ENCODE measurements at places on chromosomes 1 and 21.

GRCh38 chr1:230915078-230915477 is 46.8 kb upstream of the C1orf198 start:
- DNase-seq: no peak
- no peaks in the 10 kb centered on the region for H3K4me1 ChIP-seq
- H3K4me3 ChIP-seq: no peak overlapping the region
- H3K27ac ChIP-seq: no peak overlapping the region

GRCh38 chr1:96967311-96967710 is 245.7 kb downstream of the PTBP2 start:
- no peak overlapping the region for H3K27ac ChIP-seq
- H3K4me1 ChIP-seq: no peaks in the 10 kb centered on the region
- no peak for DNase-seq

- H3K27me3 ChIP-seq: no peaks in the 10 kb centered on the region
- H3K4me1 ChIP-seq: peaks cover 38% of the 10 kb centered on the region
- no peak overlapping the region for H3K27ac ChIP-seq
- H3K4me3 ChIP-seq: no peak overlapping the region
- peaks cover 4% of the 10 kb centered on the region for H3K36me3 ChIP-seq
Observed at GRCh38 chr1:64901663-64902062, 64.7 kb downstream of the JAK1 start.

- no peaks in the 10 kb centered on the region for H3K27me3 ChIP-seq
- no peak overlapping the region for H3K4me3 ChIP-seq
- peak; percentile 20 for DNase-seq
- H3K27ac ChIP-seq: peak overlapping the region; percentile 67
Observed at GRCh38 chr1:41728403-41729202, 190.1 kb downstream of the HIVEP3 start.

DNA sequence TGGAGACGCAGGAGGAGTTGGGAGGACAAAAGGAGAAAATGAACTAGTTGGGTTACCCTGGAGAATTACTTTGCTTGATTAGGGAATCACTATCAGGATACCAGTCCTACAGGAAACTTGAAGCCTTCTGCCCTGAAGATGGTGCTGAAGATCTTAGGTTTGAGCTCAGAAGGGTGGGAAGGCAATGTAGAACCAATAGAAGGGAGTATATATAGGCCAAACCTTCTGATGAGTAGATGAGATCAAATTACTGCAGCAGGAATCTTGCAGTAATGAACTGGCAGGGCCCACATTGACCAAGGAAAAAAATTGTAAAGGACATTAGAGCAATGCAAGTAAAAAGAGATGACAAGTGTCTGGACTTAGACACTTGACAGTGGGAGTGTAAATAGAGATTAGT is 116.3 kb upstream of the CACYBP start:
- H3K27me3 ChIP-seq: no peaks in the 10 kb centered on the region
- DNase-seq: no peak
- H3K36me3 ChIP-seq: no peaks in the 10 kb centered on the region
- H3K4me1 ChIP-seq: no peaks in the 10 kb centered on the region

- no peak overlapping the region for H3K27ac ChIP-seq
- DNase-seq: no peak
- no peaks in the 10 kb centered on the region for H3K36me3 ChIP-seq
Observed at GRCh38 chr1:25253911-25254310, 6.7 kb upstream of the RSRP1 start.

DNA sequence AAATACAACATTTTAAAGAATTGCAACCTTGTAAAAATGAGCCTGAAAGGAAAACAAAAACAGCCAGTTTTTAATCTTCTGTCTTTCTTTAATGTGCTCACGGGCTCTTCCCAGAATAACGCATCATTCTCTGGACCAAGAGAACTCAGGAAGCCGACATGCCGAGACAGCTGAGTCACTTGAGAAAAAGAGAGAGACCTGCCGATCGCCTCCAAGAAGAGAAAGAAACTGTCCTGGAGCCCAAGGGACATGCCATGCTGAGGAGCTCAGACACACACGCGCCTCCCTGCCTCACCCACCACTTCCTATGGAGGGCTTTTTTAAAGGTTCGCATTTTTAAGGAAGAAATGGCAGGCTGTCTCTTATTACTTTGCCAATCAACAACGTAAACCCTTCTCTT is 176.4 kb downstream of the ZNF281 start:
- H3K4me3 ChIP-seq: no peak overlapping the region
- no peaks in the 10 kb centered on the region for H3K4me1 ChIP-seq
- peaks cover 36% of the 10 kb centered on the region for H3K27me3 ChIP-seq
- H3K36me3 ChIP-seq: no peaks in the 10 kb centered on the region
- no peak for DNase-seq

GRCh38 chr1:230857822-230858221 is 10.5 kb downstream of the C1orf198 start:
- H3K27ac ChIP-seq: no peak overlapping the region
- H3K4me1 ChIP-seq: peaks cover 9% of the 10 kb centered on the region
- H3K4me3 ChIP-seq: no peak overlapping the region
- no peaks in the 10 kb centered on the region for H3K27me3 ChIP-seq

GRCh38 chr1:47761201-47761930 is 235.8 kb downstream of the TRABD2B start:
- DNase-seq: no peak
- H3K36me3 ChIP-seq: no peaks in the 10 kb centered on the region
- no peaks in the 10 kb centered on the region for H3K27me3 ChIP-seq
- H3K4me3 ChIP-seq: no peak overlapping the region
- H3K27ac ChIP-seq: no peak overlapping the region
- no peaks in the 10 kb centered on the region for H3K4me1 ChIP-seq

DNA sequence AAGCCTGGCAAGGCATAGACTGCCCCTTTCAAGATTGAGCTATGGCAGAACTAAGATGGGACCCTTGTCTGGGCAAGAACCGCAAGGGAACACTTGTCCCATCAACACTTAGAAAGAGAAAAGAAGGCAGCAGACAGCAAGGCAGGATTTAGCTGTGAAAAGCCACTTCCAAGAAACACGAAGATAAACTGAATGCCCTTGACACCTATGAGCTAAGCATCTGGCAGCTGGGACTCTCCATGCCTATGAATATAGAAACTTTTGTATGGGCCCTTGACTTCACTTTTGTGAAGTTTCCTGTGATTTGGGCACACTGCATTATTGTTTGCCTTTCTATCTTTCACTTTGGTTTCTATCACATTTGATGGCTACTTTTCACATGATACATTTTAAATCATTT is 24.9 kb upstream of the CACNA1E start:
- H3K36me3 ChIP-seq: no peaks in the 10 kb centered on the region
- H3K4me1 ChIP-seq: no peaks in the 10 kb centered on the region
- peaks cover 26% of the 10 kb centered on the region for H3K27me3 ChIP-seq
- DNase-seq: no peak
- no peak overlapping the region for H3K4me3 ChIP-seq

DNA sequence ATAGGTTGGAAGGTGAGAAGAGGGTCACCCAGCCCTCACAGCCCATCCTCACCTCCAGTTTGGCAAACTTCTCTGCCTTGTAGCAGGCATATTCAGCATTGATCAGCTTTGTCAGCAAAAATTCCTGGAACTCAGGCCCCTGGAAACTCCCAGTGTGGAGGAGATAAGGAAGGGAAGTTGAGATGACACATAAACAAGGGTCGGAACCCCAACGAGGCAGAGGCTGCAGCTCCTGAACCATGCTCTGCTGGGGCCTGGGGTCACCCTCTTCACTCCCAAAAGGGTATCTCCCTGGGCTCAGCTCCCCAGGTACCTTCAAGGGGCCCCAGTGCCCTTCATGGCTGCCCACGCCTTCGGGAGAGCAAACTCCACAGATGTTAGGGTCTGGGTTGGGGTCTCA is 60.4 kb downstream of the RAP1GAP start:
- DNase-seq: no peak
- no peaks in the 10 kb centered on the region for H3K27me3 ChIP-seq
- no peak overlapping the region for H3K27ac ChIP-seq
- H3K4me3 ChIP-seq: no peak overlapping the region
- H3K4me1 ChIP-seq: peaks cover 12% of the 10 kb centered on the region

GRCh38 chr1:228925691-228926090 is 190.4 kb downstream of the RHOU start:
- peaks cover 16% of the 10 kb centered on the region for H3K27me3 ChIP-seq
- H3K4me3 ChIP-seq: no peak overlapping the region
- peaks cover 6% of the 10 kb centered on the region for H3K4me1 ChIP-seq

DNA sequence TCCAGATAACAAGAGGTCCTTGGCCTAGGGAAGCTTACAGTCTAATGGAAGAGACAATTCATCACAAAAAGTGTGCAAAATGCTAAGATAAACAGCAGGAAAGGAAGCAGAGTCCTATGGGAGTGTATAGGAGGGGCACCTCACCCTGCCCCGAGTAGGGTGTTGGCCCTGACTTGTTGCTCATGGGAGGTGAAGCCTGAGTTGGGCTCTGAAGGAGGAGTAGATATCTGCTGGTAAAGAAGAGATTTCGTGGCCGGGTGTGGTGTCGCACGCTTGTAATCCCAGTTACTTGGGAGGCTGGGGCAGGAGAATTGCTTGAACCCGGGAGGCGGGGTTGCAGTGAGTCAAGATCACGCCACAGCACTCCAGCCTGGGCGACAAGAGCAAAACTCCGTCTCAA is 18.6 kb upstream of the GPR37L1 start:
- H3K27ac ChIP-seq: no peak overlapping the region
- H3K4me1 ChIP-seq: no peaks in the 10 kb centered on the region
- DNase-seq: no peak
- H3K27me3 ChIP-seq: no peaks in the 10 kb centered on the region

GRCh38 chr1:81205956-81206355 is 594.8 kb upstream of the ADGRL2 start:
- no peak for DNase-seq
- no peak overlapping the region for H3K4me3 ChIP-seq
- no peaks in the 10 kb centered on the region for H3K4me1 ChIP-seq
- H3K27me3 ChIP-seq: no peaks in the 10 kb centered on the region
- no peaks in the 10 kb centered on the region for H3K36me3 ChIP-seq

DNA sequence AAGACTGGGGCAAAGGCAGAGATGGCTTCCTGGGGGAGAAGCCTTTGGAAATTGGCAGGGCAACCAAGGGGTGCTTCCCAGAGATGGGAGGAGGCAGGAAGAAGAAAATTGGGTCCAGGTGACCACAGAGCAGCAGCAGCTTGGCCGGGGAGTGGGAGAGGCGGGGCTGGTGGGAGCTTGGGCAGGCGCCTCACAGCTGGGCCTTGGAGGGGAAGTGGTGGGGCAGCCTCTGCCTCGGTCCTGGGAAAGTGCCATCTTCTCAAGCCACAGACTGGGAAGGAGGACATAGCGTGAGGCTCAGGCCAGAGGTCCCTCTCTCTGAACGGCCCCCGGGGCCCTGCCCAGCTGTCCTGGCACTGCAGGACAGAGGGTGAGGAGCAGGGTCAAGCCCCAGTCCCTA is 24.0 kb upstream of the WASF2 start:
- H3K4me3 ChIP-seq: no peak overlapping the region
- H3K27me3 ChIP-seq: no peaks in the 10 kb centered on the region
- peaks cover 6% of the 10 kb centered on the region for H3K4me1 ChIP-seq
- H3K36me3 ChIP-seq: no peaks in the 10 kb centered on the region

- DNase-seq: no peak
- H3K27me3 ChIP-seq: no peaks in the 10 kb centered on the region
- H3K36me3 ChIP-seq: peaks cover 28% of the 10 kb centered on the region
- peak overlapping the region; percentile 76 for H3K27ac ChIP-seq
- H3K4me3 ChIP-seq: peak overlapping the region; percentile 59
Observed at GRCh38 chr1:168535536-168535935, 8.3 kb downstream of the XCL2 start.

GRCh38 chr21:27429710-27430341 is 462.9 kb upstream of the ADAMTS5 start:
- H3K27me3 ChIP-seq: no peaks in the 10 kb centered on the region
- no peak overlapping the region for H3K27ac ChIP-seq
- H3K36me3 ChIP-seq: no peaks in the 10 kb centered on the region

DNA sequence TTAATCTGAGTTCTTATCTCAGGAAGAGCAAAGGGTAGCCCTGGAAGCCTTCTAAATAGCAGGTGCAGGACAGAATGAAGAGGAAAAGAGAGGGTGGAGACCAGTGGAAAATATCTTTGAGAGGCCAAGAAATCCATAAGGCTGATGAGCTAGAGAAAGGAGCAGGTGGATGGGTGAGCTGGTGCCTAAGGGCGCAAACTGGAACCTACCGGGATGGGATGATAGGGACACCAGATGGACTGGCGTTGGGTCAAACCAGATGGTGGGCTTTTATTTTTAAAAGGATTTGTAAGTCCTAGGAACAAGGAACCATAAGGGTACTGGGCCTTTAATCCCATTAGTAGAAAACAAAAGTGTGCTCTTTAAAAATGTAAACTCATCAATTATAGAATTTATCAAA is 59.7 kb downstream of the RGL1 start:
- H3K27ac ChIP-seq: no peak overlapping the region
- DNase-seq: no peak
- H3K36me3 ChIP-seq: no peaks in the 10 kb centered on the region
- H3K27me3 ChIP-seq: no peaks in the 10 kb centered on the region
- no peaks in the 10 kb centered on the region for H3K4me1 ChIP-seq
- H3K4me3 ChIP-seq: no peak overlapping the region

DNA sequence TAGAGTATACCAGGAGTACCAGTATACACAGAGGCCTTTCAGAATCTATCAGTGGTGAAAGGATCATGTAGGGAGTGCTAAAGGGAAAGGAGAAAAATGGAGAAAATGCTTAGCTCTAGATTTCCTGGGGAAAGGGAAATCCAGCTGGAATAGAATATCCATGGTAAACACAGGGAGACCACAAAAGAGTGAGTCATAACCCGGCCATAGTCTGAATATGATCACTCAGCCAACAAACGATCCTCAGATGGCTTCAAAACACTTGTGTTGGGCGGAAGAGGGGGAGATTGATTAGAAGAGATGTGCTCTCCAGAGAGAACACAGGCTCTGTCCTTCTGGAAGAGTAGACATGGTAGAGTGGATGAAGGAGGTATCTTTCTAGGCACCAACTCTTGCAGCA is 180.6 kb downstream of the PAPPA2 start:
- H3K4me3 ChIP-seq: no peak overlapping the region
- no peak overlapping the region for H3K27ac ChIP-seq
- no peak for DNase-seq
- no peaks in the 10 kb centered on the region for H3K27me3 ChIP-seq

- H3K4me1 ChIP-seq: peaks cover 20% of the 10 kb centered on the region
- no peak overlapping the region for H3K4me3 ChIP-seq
- no peaks in the 10 kb centered on the region for H3K27me3 ChIP-seq
- H3K36me3 ChIP-seq: peaks cover 57% of the 10 kb centered on the region
Observed at GRCh38 chr1:65429078-65429477, 8.6 kb downstream of the LEPR start.

- H3K4me1 ChIP-seq: peaks cover 9% of the 10 kb centered on the region
- no peak for DNase-seq
- H3K36me3 ChIP-seq: no peaks in the 10 kb centered on the region
- H3K27ac ChIP-seq: no peak overlapping the region
Observed at GRCh38 chr1:65955071-65955470, 162.4 kb downstream of the PDE4B start.

DNA sequence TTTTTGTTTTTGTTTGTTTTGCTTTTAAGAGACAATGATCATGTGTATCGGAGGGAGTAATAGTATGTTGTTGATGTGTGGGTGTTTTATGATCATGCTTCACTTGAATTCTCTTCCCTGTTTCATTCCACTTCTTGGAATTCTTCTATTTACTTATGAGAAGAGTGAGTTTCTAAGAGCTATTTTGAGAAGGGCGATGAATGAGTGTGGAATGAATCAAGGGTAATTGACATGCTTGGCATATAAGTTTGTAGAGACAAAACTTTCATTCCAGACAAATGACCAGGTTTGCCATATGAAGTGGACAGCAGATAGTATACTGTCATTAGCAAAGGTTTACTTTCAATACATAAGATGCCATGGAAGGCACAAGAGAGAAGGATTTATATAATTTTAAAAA is 42.3 kb upstream of the PDC start:
- DNase-seq: no peak
- H3K4me1 ChIP-seq: no peaks in the 10 kb centered on the region
- no peak overlapping the region for H3K4me3 ChIP-seq
- no peaks in the 10 kb centered on the region for H3K27me3 ChIP-seq
